Epithelial cell of umbilical artery (primary cell): ENCODE measurements at places on chromosomes 5 and 9. TPM values are rescaled to one million over a fixed set of nuclear protein-coding genes. Genes with fewer than 3 reads are reported as not detected.

TCOF1 gene
- total RNA-seq, result 17.9 and 21.1 TPM in 2 replicates

SLC34A3 gene
- total RNA-seq, result not detected in 2 replicates

KLF4 gene
- 0.65 and 1.1 TPM in 2 replicates for total RNA-seq

SLC34A1 gene
- not detected in 2 replicates for total RNA-seq

PCDHGA4 gene
- 1.7 and 1.9 TPM in 2 replicates for total RNA-seq

LCN1 gene
- total RNA-seq, result not detected in 2 replicates

SLC4A9 gene
- not detected in 2 replicates for total RNA-seq

PCDHGA11 gene
- total RNA-seq, result 5.3 and 5.8 TPM in 2 replicates

FAM219A gene
- 10.1 and 10.3 TPM in 2 replicates for total RNA-seq
